Activated effector memory CD4-positive, alpha-beta T cell treated with anti-CD3 and anti-CD28 coated beads, Interleukin-2, amount 50 U/mL, for 16 hours (primary cell): ENCODE measurements at places on chromosomes 4 and X.
A peak's percentile ranks its signal among the peaks of the same experiment; 100 is the strongest.

- no peak for DNase-seq
Measured at GRCh38 chrX:39605183-39605582, 492.6 kb downstream of the BCOR start.

DNA sequence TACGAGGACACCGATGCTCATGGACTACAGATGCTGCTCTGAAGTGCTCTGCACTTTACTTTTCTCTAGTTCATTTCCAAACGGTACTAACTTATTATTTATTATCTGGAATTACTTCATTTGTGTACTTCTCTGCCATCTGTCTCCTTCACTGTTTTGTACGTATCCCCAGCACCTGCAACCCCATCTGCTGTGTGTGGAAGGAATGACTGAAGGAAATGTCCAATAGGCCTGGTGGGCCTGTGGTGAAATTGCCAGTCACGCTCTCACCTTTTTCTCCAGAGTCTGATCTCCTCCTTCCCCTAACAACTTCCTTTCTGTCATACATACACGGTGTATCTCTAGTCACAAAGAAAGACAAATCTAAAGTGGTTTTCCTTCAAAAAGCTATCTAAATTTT, 12.9 kb downstream of the TMEM154 start:
- DNase-seq: no peak

DNA sequence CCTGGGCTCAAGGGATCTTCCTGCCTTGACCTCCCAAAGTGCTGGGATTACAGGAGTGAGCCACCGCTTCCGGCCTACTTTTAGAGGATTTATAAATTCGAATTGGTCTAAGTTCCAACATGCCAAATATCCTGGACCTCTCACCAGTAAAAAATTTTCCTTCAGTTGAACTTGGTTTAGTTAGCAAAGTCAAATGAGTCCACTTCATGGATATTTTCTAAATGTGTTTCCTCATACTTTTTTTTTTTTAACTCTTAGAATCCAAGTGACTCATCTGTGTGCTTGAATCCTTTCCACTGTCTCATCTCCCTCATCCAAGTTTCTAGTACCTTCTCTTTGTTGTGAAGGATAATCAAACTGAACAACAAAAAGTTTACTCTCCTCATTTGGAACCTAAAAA, 49.7 kb downstream of the RBM47 start:
- no peak for DNase-seq

- no peak for DNase-seq
Measured at GRCh38 chr4:51906167-51906958, 63.4 kb downstream of the DCUN1D4 start.

- no peak for DNase-seq
Measured at GRCh38 chrX:150919401-150919800, 20.9 kb upstream of the CD99L2 start.

- DNase-seq: no peak
Measured at GRCh38 chr4:41991916-41992767, 1.8 kb downstream of the SLC30A9 start.

- DNase-seq: peak; percentile 22
Measured at GRCh38 chr4:5957076-5957475, 61.2 kb downstream of the C4orf50 start.

- DNase-seq: no peak
Measured at GRCh38 chr4:86357608-86358007, 2.2 kb downstream of the MAPK10 start.

DNA sequence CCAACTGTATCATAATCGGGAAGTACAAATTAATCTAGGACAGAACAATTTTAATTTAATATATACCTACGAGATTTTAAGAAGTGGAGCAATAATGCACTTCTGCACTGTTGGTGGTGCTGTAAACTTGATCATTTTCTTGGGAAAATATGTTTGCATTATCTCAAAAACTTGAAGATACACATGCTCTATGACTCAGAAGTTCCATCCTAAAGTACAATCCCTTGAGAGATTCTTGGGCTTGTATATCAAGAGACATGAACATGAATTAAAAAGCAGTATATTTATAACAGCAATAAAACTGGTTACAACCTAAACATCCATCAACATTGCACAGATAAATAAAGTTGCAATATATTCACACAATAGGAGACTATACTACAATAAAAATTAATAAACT, 168.8 kb downstream of the CLCN4 start:
- DNase-seq: no peak

DNA sequence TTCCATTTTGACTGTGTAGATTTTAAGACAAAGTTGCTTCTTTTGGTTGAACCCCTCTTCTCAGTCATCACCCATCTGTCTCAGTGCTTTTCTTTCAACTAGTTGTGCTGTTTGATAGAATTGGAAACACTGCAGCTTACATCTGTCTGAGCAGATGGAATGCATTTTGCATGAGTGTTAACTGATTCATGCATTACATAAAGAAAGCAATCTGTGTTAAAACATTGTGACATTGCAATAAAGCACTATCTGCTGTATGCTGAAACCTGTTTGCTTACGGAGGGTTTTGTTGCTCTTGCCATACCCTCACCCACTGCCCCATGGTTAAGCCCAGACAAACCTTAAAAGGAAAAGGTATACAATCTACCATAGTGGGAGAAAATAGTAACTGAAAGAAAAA, 47.4 kb downstream of the NRK start:
- DNase-seq: no peak

GRCh38 chr4:184352891-184353290, 121.5 kb downstream of the IRF2 start:
- DNase-seq: no peak

DNA sequence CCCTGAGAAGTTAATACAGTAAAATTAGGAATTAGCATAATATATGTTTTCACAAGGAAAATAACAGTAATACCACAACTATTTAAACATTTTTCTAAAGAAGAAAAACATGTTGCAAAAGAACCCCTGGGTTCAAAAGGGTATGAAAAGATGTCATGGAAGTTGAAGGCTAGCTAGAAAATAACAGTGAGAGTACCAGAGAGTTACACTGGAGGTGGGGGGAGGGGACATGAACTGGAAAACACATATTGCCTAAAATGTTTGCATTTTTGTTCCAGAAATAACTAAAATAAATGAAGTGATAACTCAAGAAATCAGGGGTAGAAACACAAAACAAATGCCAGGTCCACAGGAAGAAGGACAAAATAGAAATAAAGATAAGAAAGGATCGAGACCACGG, 336.6 kb upstream of the MAD2L1 start:
- DNase-seq: no peak

- DNase-seq: no peak
Measured at GRCh38 chr4:140260227-140260626, 106.2 kb upstream of the MAML3 start.

- DNase-seq: no peak
Measured at GRCh38 chr4:30616942-30617646, 103.1 kb upstream of the PCDH7 start.

GRCh38 chrX:47561659-47562151, 700 bp downstream of the ARAF start:
- DNase-seq: no peak

DNA sequence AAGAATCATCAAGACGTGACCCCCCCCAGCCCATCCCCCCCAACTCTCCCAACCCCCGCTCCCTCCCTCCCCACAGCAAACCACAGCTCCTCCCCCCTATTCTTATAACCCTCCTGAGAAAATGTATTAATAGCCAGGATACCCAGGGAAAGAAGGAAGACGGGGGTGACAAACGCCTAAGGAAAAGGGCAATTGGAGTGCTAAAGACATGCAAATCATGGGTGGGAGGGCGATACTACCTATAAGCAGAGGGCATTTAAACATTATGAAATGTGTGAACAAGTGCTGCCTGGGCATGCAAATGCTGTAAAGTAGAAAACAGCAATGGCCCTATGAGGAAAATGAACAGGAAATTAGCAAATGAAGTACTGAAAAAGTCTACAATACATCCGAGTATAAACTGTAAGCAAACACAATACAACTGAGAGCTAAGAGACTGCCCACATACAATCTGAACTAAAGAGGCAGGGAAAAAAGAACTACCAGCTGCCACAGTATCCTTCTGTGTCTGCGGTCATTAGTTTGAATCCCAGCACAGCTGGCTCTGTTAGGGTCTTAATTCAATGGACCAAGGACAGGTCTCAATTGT, 2.4 kb downstream of the CXXC4 start:
- DNase-seq: no peak

DNA sequence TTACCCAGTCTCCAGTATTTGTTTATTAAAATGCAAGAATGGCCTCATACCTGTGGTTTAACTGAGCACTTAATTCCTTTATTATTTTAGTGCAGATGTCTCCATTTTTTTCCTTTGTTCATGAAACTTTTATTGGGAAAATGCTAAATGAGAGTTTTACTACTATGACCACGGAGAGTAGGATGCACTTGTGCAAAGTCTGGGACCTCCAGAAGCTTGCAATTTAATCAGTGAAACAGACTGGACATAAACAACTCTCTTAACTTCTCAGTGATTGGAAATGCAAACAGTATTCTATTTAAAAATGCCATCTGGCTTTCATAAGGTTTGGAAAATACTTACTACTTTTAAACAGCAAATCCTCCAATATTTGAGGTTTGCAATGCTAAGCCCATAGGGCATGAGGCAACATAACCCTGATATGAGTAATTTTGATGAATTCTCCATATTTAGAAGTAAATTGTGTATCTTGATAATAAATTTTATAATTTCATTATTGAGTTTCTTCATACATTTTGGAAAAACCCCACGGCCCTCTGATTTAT, 718.7 kb upstream of the MAGEB2 start:
- no peak for DNase-seq

DNA sequence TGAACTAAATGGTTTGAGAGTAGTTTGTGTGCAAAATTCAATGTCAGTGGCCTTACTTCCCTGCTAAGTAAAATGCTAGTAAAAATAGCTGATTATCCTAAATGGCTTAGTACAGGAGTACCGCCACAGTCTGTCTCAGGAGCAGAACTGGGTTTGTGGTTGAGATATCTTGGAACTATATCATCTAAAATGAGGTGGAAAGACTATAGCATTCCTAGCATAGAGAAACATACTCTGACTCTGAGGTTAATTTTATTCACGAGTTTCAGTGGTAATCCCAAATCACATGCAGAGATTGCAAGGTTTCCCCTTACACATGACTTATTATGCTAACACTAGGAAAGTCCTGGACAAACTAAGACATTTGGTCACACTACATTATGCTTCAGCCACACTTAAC, 70.4 kb downstream of the OR13H1 start:
- DNase-seq: no peak

- DNase-seq: no peak
Measured at GRCh38 chr4:141486375-141486997, 149.9 kb upstream of the IL15 start.

- no peak for DNase-seq
Measured at GRCh38 chr4:77065382-77065781, 10.4 kb downstream of the CCNI start.

GRCh38 chrX:20140420-20140819, 1.2 kb downstream of the EIF1AX start:
- no peak for DNase-seq

DNA sequence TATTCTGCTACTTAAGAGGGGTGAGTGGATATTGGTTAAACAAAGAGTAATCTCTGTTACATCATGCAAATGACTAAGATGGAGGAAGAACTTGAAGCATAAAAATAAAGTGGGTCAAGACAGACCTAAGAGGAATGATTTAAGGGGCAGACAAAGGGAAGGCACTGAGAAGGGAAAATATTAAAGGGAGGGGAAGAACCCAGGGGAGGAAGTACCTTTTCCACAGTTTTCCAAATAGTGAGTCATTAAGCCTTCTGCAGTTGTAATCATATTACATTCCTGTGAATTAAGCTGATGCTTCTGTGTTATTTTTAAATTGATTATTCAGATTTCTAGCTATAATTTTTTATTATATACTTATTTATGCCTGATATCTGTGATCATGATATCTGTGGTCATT, 253.3 kb downstream of the CENPC start:
- no peak for DNase-seq

DNA sequence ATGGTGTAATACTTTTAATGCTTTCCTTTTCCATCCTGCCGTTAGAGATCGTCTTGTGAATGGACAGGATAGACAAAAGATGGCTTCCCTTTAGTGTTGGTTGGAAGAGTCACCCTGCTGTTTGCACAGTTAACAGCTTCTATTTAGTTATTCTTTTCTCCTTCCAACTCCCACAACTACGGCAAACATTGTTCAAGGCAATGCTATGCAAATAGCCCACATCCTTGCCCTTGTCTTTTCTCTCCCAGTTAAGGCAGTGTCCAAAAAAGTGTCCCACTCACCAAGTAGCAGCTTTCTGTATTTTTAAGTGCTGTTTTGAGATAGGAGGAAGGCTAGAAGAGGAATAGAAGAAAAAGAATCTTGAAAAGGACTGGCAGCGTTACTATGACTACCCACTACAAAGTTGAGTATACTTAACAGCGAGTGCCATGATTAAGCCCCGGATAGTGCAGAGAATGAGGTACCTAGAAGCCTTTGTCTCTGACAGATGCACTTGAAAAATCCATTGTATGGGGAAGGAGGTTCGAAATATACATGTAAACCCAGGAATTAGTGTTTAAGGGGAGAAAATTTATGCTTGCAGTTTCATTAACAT, 12.1 kb upstream of the RUFY3 start:
- no peak for DNase-seq

DNA sequence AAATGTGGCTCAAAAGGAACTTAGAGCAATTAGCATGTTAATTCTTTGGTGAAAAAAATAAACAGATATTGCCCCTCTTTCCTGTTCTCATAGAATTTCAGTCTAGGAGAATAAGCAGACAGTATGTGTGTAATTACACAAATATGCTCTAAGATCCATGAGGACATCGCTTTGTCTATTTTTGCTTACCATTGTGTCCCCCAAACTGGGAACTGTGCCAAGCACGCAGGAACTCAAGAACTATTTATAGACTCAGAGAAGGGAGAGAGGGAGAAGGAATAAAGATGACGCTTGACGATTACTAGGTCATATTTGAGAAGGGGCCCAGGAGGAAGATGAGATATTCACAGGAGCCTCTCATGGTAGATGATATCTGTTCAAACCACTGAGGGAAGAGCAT, 692.6 kb downstream of the RAB28 start:
- DNase-seq: no peak

- DNase-seq: peak; percentile 67
Measured at GRCh38 chr4:26088433-26088928, 174.5 kb downstream of the SMIM20 start.

GRCh38 chrX:70433848-70434351, 10.7 kb upstream of the DLG3 start:
- DNase-seq: peak; percentile 90

- no peak for DNase-seq
Measured at GRCh38 chr4:180225977-180226376, 2017.2 kb upstream of the TENM3 start.
